Activated T-helper 1 cell treated with Interleukin-2 at 50 U/mL for 16 hours (primary cell): ENCODE measurements at places on chromosomes 16 and 17.
A peak's percentile ranks its signal among the peaks of the same experiment; 100 is the strongest.

DNA sequence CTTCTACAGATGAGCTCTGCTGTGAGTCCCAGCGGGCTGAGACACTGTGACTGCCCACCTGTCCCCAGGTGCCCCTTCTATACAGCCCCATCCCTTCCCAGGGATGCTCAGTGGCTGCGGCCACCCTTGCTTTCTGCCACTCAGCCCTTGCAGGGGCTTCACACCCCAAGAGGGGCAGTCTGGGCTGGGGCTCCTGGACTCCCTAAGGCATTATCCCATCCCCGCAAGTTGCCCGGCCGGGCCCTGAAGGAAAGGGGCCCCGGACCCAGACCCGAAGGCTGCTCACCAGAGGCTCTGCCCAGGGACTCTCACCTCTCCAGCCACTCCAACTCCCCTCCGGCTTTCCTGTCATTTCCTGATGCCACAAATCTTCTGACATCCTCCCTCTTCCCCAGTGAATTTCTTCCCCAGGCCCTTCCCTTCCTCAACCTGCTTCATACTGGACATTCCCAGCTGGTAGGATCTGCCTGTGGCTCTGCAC, 88.5 kb upstream of the TOB1 start:
- no peak for DNase-seq

DNA sequence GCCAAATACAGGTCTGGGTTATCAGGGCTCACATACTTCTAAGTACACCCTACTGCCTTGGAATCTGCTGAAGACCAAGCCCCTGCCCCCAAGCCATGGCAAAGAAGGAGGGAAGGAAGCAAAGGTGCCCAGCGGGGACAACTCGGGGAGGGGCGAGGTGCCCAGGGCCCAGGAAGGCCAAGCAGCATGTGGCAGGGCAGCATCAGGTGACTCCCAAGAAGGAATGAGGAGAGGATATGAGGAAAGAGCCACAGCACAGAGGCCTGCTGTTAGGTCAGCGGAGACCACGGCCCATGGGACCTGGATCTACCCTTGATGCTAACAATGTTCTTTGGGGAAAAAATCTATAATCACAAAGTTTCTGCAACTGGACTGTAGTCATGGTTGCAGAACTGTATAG, 142.6 kb upstream of the CRHR1 start:
- no peak for DNase-seq

- DNase-seq, result no peak
These were observed 156.3 kb downstream of the MSI2 start for GRCh38 chr17:57412520-57413096.

GRCh38 chr17:32157225-32157624, 14.9 kb downstream of the RHOT1 start:
- DNase-seq, result no peak

GRCh38 chr16:10964039-10964890, 19.9 kb downstream of the CLEC16A start:
- DNase-seq, result peak; percentile 65

GRCh38 chr16:12208341-12209035, 232.0 kb downstream of the SNX29 start:
- DNase-seq, result no peak

DNA sequence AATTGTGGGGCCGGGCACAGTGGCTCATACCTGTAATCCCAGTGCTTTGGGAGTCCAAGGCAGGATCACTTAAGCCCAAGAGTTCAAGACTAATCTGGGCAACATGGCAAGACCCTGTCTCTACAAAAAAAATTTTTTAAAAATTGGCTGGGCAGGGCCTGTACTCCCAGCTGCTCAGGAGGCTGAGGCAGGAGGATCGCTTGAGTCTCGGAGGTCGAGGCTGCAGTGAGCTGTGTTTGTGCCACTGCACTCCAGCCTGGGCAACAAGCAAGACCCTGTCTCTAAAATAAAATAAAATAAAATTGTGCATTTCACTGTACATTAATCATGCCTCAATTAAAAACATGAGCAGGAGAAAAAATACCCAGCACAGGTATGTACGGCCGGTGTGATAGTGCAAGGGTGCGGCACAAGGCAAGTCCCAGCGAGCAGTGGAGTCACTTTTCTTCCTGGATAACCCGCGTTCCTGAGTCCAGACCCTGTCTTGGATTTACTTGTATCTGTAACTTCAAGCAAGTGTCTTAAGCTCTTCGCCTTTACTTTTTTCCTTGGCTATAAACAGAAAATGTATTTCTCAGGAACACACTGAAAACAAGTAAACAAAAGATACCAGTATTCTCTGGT, 11.4 kb downstream of the ZDHHC7 start:
- no peak for DNase-seq

GRCh38 chr16:62929593-62929992, 893.4 kb upstream of the CDH8 start:
- no peak for DNase-seq

DNA sequence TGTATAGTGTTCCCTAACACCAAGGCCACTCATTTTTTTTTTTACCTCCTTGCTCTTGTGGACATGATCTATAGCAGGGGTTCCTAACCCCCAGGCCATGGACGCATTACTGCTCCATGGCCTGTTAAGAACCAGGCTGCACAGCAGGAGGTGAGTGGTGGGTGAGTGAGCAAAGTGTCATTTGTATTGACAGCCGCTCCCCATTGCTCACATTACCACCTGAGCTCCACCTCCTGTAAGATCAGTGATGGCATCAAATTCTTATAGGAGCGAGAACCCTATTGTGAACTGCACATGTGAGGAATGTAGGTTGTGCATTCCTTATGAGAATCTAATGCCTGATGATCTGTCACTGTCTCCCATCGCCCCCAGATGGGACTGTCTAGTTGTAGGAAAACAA, 342.0 kb downstream of the SOX9 start:
- no peak for DNase-seq

DNA sequence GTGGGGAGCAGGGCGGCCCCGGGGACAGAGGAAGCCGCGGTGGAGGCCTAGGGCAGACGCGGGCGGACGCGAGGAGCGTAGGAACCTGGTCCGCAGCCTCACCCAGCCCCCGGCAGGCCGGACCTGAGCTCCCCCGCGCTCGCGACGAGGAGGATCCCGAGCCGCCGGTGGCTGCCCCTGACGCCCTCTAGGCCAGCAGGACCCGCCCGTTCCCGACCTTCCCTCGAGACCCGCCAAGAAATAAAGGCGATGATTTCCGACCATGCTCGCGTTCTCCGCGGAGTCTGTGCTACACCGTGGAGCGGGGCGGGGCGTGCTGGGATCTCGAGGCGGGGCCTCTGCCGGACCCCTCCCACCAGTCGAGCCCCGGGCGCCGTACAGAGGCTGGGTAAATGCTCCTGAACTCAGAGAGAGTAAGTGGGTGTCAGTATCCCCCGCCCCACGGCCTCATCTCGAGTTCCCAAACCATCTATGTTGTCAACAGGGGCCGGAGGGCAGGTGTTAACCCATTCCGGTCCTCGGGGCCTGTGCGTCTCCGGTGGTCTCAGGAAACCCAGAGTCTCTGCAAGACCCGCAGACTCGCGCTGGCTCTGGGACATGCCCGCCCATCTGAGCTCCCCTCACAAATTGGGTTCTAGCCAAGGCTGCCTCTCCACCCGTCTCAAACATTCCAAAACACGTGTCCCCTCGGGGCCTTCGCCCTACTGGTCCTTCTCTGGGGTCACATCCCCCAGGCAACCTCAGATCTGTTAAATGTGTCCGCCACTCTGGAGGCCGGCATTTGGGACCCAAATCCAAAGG, 13.7 kb downstream of the SYCE1L start:
- DNase-seq, result peak; percentile 47

DNA sequence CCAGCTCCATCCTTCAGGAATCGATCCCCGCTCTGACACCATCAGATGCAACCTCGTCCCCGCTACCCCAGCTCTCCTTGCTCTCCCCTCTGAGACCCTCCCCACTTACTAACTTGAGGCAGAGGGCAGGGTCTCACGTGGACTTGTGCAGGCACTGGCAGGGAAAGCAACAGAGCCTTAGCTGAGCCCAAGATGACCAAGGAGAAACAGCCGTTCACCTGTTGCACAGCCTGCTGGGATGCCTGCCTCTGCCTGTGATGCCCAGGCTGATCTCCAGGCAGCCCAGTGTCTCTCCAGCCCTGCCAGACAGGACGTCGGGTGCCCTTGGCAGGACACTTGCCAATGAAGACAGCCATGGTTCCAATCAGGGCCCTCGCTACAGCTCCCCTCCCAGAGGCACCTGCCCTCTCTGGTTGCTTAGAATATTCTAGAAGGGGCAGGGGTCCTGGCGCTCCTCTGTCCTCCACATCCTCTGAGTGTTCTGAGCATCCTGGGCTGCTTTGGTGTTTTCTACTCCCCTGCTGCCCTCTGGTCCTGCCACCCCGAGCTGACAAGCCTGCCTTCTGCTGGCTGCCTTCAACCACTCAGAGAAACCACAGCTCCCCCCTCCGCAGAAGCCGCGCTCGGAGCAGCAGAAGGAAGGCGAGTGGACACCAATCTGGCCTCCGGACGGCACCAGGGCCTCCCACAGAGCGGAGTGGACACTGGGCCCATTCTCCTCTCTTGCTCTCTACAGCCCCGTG, 6.7 kb downstream of the CEP295NL start:
- DNase-seq, result no peak

DNA sequence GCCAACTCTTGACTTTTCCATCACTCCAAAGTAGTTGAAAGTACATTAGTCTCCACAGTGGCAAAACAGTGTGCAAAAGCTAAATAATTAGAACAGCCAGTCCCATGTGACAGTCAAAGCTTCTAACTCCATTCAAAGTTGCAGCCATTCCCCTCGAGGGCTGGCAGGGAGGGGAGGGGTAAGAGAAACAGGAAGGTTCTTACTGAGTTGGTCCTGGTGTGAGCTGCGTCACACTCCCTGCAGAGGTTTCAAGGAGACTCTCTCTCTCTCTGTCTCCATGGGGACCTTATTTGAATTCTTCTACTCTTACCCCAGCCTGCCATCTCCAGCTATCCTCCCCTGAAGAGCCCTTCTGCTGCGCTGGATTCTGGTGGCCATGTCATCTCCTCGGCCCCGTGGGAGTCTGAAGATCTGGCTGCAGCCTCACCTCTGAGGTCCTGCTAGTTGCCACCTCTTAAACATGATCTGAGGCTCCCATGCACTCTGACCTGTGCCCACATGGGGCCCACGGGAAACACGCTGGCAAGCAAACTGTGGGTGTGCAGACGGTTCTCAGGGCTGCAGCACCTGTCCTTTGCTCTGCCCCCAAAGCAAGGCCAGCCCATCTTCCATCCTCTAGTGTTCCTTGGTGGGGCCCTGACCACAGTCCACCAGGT, 23.3 kb upstream of the STH start:
- no peak for DNase-seq
